ENCODE measurements at places on chromosomes 4 and X.

DNA sequence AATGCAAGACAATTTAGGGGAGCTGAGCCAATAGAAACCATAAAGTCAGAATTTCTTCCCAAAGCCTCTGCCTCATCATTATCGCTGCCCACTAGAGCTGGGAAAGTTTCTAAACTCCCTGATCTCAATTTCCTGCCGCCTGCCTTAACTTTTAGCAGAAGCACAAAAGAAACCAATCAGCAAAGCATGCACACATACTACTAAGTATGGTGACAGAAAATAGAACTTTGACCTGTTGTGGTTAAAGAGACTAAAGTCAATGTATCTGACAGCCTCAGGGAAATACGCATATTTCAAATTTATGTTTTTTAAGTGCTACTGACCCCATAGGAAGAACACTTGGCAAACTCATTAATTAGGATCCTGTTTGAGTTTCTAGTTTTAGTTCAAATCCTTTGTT, 10.1 kb downstream of the STK26 start:
- DNase-seq = no peak

GRCh38 chrX:102154900-102155805, 624 bp downstream of the BEX5 start:
- DNase-seq = peak; percentile 40

GRCh38 chr4:178387756-178388155, 945.5 kb upstream of the AGA start:
- DNase-seq = no peak

DNA sequence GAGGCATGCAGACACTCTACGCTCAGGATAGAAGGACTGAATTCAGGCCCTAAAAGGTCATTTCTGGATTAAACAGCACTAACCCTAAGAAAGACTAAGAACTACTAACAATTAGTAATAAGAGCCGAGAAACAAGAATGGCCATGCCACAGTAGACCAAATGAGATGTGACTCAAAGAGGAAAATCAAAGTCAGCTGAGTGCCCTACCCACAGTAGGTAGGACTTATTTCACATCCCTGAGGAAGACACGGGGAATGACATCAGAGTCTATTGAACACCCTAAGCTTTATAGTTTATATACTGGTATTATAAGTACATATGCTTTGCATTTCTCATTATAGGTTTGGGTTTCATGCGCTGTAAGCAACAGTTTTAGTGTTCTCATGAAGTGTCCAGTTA, 2.7 kb upstream of the ARSJ start:
- DNase-seq = no peak

GRCh38 chr4:140423106-140423505, 4.3 kb downstream of the CLGN start:
- no peak for DNase-seq

- no peak for DNase-seq
Observed at GRCh38 chr4:73612032-73612431, 8.2 kb downstream of the RASSF6 start.

DNA sequence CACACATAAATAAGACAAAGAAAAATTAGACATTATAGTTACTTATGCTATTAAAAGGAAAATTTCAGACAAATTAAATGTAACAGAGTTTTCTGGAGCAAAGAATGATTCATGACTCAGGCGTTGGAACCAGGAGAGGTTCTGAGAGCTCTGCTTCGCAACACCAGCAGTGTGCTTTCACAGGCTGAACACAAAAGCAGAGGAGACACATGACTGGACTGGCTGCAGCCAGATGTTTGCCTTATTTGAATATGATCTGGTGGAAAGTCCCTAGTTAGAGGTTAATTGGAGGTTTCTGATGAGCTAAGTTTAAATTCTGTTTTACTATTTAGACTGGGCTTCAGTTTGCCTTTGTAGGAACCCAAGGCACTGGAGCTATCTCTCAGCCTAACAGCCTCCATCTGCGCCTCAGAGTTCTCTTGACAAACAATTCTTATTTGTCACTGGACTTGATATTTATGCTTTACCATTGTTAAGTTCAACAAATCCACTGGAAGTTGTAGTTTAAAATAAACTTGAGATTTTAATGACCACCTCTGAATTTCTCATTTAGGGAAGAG, 16.2 kb downstream of the BOD1L1 start:
- no peak for DNase-seq

DNA sequence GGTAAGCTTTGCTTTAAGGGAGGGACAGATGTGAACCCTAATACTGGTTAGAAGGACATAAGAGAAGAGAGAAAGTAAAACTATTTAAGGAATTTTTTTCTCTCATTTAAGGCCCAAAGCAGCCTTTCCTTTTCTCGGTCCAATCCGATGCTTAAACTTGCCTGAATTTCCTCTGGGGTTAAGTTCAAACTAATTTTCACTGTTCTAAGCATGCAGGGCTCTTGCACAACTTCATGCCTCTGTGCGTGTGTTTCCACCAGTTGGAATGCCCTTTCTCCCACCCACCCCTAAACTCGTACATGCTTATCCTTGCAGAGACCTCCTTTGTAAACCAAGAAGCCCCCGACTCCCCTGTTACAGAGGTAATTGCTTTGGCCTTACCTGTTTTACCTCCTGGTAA, 204.7 kb downstream of the CBR4 start:
- DNase-seq = no peak

DNA sequence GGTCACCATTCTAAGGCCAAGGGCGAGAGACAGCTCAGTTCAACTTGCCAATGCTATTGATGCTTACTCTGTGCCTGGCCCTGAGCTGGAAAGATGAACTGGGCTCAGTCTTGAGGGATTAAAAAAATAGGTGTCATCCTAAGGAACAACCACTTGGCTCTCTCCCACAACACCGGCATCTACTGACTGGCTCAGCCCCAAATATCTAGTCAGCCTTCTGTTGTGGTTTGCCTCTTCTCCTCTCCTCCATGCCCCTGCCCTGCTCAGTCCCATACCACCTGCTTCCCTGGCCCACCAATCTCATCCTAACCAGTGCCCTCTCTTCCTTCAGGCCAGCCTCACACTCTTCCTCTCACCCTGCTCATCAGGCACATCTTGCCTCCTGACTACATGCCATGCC, 29.6 kb downstream of the KDM5C start:
- no peak for DNase-seq

GRCh38 chr4:128862608-128863311, 53.3 kb downstream of the JADE1 start:
- no peak for DNase-seq

DNA sequence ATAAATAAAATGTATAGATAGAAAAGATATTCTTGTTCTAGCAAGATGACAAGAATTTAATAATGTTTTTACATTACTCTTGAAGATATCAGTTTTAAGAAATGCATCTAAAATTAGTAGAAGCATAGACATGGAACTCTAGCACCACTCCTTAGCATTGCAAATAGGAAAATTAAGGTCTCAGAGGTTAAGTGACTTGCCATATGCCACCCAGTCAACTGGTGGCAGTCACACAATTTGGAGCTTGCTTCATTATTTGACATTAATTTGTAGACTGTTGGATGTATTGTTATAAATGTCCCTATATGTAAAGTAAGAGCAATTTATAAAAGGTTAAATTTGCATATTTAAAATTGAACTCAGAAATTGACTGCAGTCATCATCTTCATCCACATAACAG, 20.8 kb downstream of the GPM6A start:
- DNase-seq = no peak

GRCh38 chr4:103032574-103032973, 13.1 kb upstream of the SLC9B1 start:
- no peak for DNase-seq

DNA sequence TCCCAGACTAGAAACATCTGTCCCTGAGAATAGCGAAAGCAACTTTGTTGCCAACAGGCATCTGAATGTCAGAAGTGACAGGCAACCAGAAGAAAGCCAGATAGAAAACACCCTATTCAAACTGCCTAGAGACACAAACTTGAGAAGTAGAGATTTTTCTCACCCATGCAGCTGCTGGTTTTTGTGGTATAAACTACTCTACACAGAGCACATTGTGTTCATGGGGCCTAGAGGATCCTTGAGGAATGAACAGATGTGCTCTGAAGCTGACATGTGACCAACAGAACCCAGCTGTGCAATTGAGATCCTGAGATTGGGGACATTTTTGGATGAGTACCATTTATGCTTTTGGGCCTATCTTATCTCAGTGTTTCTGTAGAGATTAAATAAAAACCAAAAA, 63.6 kb upstream of the NRK start:
- DNase-seq = no peak

GRCh38 chr4:533318-534100, 34.5 kb downstream of the PIGG start:
- no peak for DNase-seq

DNA sequence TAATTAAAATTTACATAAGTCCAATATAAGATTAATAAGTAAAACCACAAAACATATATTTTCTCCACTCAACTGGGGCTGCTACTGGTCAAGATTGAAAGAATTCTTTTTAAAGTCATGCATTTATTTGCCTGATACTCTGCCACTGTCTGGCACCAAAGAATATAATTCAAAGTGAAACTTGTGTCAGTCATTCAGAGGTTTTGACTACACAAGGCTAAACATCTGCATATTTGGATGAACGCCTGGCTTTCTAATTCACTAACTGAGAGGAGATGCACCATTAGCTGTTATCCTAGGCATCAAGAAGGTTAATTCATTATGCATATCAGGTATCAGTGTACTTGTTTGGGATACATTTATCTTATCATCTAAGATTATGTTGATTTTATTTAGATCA, 598.5 kb downstream of the CENPC start:
- no peak for DNase-seq

- no peak for DNase-seq
Observed at GRCh38 chr4:89419111-89419695, 111.6 kb upstream of the GPRIN3 start.

DNA sequence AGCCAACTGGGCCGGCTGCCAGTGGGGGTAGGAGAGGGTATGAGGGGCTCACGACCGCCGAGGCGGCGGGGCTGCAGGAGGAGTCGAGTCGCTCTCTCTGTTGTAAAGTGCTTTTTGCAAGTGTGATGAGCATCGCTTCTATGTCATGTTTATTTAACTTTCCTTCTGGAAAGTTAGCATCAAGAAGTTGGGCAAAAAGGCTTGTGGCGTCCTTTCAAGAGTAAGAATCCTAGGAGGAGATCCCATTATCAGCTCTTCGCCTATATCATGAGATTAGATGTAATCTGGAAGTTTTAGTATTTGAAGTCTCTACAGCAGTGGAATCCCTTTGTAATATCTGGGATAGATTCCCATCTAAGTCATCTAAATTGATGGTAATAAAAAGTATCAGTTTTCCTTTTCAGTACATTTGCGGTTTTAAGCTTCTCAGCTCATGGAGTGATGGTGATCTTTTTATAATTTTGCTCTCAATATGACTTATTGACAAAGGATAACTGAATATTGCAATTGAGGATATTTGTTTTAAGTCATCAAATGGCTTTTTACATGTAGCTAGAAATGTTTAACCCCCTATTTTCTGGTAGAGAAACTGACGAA, 1.7 kb downstream of the GALNT7 start:
- no peak for DNase-seq

DNA sequence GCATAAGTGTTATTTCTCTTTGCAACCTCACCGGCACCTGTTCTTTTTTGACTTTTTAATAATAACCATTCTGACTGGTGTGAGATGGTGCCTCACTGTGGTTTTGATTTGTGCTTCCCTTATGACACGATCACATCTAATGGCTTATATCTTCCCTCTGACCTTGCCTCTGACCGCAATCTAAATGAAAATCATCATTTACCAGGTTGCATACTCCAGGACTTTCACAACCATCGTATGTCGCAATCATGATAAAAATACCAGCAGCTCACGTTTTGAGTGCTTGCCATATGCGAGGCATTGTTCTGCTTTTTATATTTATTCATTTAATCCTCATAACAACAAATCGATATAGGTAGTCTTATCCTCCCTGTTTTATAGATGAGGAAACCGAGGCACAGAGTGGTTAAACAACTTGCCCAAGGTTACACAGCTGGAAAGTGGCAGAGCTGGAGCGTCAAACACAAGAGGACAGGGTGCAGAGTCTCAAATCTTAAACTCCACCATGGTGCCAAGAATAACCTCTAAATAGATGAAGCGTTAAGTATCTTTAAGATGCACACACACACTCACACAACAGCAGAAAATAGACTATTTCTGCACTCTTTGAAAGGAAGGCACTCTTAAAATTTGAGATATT, 102.2 kb downstream of the SEL1L3 start:
- no peak for DNase-seq

GRCh38 chr4:87339440-87339839, 16.8 kb upstream of the HSD17B13 start:
- DNase-seq = no peak

GRCh38 chr4:109278594-109279031, 23.8 kb downstream of the COL25A1 start:
- no peak for DNase-seq

DNA sequence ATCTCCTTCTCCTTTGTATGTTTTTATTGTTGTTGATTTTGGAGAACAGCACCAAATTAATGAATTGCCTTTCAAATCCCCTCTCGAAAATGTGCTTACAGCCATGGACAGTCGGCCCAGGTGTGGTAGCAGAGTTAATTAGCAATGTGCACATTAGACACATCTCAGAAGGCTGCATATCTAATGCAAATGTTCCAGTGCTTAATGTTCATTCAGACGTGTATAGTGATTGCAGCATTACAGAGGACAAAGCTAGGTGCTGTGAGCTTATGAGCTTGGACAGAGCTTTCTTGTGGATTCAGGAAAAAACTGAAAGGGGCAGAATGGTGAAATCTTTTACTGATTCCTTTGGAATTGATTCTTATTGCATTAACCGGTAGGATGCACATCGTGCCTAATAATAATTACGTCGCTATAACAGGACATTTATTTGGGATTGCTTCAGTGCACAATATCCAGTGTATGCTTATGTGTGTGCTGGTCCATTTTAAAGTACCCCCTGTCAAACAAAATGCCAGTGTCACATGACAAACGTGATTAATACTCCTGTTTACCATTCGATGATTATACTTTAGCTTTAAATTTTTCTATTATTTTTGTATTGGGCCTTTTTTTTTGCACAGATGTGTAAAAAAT, 552.9 kb upstream of the EPHA5 start:
- DNase-seq = no peak

DNA sequence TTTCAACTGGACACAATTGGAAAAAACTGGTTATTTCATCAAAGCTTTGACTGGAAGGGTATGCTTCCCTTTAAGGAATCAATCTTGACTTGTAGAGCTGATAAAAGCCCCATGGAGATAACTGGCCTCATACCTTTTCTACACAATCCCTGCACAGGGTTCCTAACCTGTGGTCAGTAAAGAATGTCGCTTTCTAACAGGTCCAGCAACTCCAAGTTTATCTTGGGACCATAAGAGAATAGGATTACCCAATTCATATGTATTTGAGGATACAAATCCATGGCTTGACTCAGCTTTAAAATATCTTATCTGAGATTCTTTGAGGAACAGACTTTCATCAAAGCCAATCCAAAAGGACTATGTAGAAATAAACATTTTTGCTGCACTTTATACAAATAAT, 1399.8 kb upstream of the PABPC4L start:
- no peak for DNase-seq

DNA sequence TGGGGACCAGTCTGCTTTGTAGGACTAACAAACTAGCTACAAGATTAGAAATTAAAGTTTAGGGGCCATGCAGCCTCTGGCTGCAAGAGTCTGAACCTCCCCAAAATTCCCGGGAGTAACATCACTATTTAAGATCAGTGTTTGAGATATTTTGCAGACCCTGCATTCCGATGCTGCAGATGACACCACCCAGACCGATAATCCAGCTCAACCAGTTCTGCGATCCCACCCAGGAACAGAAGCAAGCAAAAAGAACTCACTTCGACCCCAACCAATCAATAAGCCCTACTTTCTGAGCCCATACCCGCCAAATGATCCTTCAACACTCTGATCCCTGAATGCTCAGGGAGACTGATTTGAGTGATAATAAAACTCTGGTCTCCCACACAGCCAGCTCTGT, 877.8 kb downstream of the FAT4 start:
- no peak for DNase-seq
